Myometrial cell (primary cell): ENCODE measurements at places on chromosomes 2 and 18. TPM values are rescaled to one million over a fixed set of nuclear protein-coding genes. Genes with fewer than 3 reads are reported as not detected.

CHRND gene
- total RNA-seq = not detected in 2 replicates

ACMSD gene
- not detected in 2 replicates for total RNA-seq

PTPRN gene
- total RNA-seq = 1.2 and 1.7 TPM in 2 replicates

KCNK3 gene
- total RNA-seq = not detected in 2 replicates

RAB6C gene
- not detected in 2 replicates for total RNA-seq

TLX2 gene
- total RNA-seq = not detected in 2 replicates

KCTD1 gene
- total RNA-seq = 15.0 and 15.1 TPM in 2 replicates

GCKR gene
- total RNA-seq = not detected in 2 replicates

PPP1R1C gene
- 0.29 TPM in 1 of 2 replicates, not detected in the other for total RNA-seq

CPLX4 gene
- total RNA-seq = not detected in 2 replicates

GULP1 gene
- total RNA-seq = 25.5 and 26.2 TPM in 2 replicates

NETO1 gene
- total RNA-seq = 0.18 and 0.29 TPM in 2 replicates

FECH gene
- total RNA-seq = 23.4 and 59.4 TPM in 2 replicates

FAM161A gene
- total RNA-seq = 1.2 and 1.6 TPM in 2 replicates

LCT gene
- total RNA-seq = 0.29 TPM in 1 of 2 replicates, not detected in the other

IGFBP5 gene
- total RNA-seq = 1.4 and 3.0 TPM in 2 replicates

NCKAP5 gene
- under 0.01 TPM in 1 of 2 replicates, not detected in the other for total RNA-seq

RAB27B gene
- 28.0 and 34.6 TPM in 2 replicates for total RNA-seq

PAX8 gene
- total RNA-seq = 0.18 and 0.86 TPM in 2 replicates

IL1RL1 gene
- 0.29 and 2.5 TPM in 2 replicates for total RNA-seq

LOXHD1 gene
- total RNA-seq = not detected in 2 replicates

OR6B2 gene
- total RNA-seq = not detected in 2 replicates

PTPRM gene
- total RNA-seq = 26.5 and 29.6 TPM in 2 replicates

THSD7B gene
- total RNA-seq = under 0.01 TPM in 1 of 2 replicates, not detected in the other

ABCG8 gene
- total RNA-seq = not detected in 2 replicates

FKBP1B gene
- 8.4 and 11.5 TPM in 2 replicates for total RNA-seq

STARD6 gene
- 0.35 TPM in 1 of 2 replicates, not detected in the other for total RNA-seq

FKBP7 gene
- total RNA-seq = 36.7 and 36.9 TPM in 2 replicates
